Calu3 (cell line): ENCODE measurements at places on chromosomes 4 and X. TPM values are rescaled to one million over a fixed set of nuclear protein-coding genes. Genes with fewer than 3 reads are reported as not detected.

TSPYL2 gene
- total RNA-seq, result 18.8 and 19.9 TPM in 2 replicates

HTN1 gene
- not detected in 2 replicates for total RNA-seq

DNA sequence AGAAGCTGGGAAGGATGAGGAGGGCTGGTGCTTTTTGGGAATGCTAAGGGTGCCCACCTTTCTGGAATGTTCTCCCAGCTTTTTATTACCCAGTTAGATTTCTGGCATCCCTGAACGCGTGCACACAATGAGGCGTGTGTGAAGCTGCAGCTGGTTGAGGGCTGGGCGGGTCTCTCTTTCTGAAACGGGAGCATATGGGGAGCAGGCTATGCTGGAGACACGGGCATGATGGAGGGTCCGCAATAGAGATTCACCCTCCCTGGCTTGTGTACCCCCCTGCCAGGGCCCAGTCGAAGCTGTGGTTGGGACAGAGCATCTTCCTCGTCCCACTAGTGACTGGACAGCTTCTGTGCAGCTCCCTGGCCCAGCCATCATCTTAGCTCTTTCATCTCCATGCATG, 8.5 kb downstream of the NSG1 start:
- H3K27ac ChIP-seq, result no peak overlapping the region
- no peak for DNase-seq
- no peak overlapping the region for H3K4me3 ChIP-seq
- H3K4me1 ChIP-seq, result no peaks in the 10 kb centered on the region
- H3K27me3 ChIP-seq, result peaks cover 47% of the 10 kb centered on the region

GRCh38 chr4:4323705-4324534, 33.9 kb downstream of the ZBTB49 start:
- H3K27me3 ChIP-seq, result no peaks in the 10 kb centered on the region
- H3K4me3 ChIP-seq, result no peak overlapping the region
- H3K27ac ChIP-seq, result no peak overlapping the region

- H3K4me1 ChIP-seq, result peaks cover 19% of the 10 kb centered on the region
- H3K4me3 ChIP-seq, result no peak overlapping the region
- no peak overlapping the region for H3K27ac ChIP-seq
- H3K27me3 ChIP-seq, result no peaks in the 10 kb centered on the region
- no peaks in the 10 kb centered on the region for H3K36me3 ChIP-seq
- DNase-seq, result no peak
These were observed 338.3 kb upstream of the NR3C2 start for GRCh38 chr4:148780426-148781005.

GRCh38 chr4:10011277-10011676, 10.0 kb downstream of the SLC2A9 start:
- peaks cover under 1% of the 10 kb centered on the region for H3K36me3 ChIP-seq
- no peak overlapping the region for H3K4me3 ChIP-seq
- DNase-seq, result no peak

DNA sequence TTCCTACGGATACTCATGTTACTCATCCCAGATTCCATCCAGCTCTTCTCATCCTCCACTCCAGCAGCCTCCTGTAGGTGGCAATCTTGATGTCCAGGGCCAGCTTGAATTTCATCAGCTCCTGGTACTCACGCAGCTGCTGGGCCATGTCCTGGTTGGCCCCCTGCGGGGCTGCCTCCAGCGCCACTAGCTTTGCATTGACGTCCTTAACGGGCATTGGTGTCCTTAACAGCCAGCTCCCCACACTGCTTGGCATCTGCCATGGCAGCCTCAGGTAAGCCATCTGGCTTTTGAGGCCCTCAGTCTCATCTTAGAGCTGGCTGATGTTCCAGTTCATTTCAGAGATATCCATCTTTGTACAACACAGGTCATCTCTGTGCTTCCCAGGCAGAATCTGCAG, 223.7 kb downstream of the FGF13 start:
- H3K4me1 ChIP-seq, result no peaks in the 10 kb centered on the region
- no peak overlapping the region for H3K27ac ChIP-seq
- no peak for DNase-seq
- H3K36me3 ChIP-seq, result no peaks in the 10 kb centered on the region
- H3K27me3 ChIP-seq, result no peaks in the 10 kb centered on the region
- H3K4me3 ChIP-seq, result no peak overlapping the region

DNA sequence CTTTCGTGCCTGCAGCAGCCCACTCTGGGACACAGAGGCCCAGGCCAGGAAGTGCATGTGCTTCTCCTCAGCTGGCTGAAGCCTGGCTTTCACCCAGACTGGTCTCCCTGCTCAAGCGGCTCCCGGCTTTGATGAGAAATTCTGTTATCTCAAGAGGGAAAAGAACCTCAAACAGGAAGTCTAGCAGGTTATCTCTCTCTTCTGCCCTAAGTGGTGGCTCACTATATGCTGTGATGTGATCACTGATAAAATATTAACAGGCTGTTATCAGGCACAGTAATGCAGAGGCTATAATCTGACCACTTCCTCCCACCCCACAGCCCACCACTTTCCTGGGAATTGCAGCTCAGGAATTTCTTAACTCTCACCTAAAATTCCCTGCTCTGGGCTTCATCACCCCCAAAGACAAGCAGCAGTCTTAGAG, 13.3 kb downstream of the CLDN2 start:
- H3K27me3 ChIP-seq, result no peaks in the 10 kb centered on the region
- peak; percentile 36 for DNase-seq
- H3K4me1 ChIP-seq, result peaks cover 41% of the 10 kb centered on the region

DNA sequence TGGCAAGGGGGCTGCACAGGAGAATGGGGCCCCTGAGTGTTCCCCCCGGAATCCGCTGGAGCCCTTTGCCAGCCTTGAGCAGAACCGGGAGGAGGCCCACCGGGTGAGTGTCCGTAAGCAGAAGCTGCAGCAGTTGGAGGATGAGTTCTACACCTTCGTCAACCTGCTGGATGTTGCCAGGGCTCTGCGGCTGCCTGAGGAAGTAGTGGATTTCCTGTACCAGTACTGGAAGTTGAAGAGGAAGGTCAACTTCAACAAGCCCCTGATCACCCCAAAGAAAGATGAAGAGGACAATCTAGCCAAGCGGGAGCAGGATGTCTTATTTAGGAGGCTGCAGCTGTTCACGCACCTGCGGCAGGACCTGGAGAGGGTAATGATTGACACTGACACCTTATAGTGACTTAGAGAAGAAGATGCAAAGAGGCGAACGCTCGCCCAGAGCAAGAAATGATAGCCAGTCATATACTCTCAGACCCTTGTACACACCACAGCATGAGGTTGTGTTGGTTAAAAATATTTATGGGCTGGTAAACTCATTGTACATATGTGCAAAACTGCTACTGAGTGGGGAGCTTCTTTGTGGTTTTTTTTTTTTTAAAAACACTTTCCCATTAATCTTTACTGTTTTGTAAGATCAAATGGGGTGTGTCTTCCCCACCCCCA, 52.5 kb downstream of the JADE1 start:
- H3K4me1 ChIP-seq, result no peaks in the 10 kb centered on the region
- H3K27me3 ChIP-seq, result no peaks in the 10 kb centered on the region
- H3K36me3 ChIP-seq, result peaks cover 43% of the 10 kb centered on the region
- H3K27ac ChIP-seq, result no peak overlapping the region

DNA sequence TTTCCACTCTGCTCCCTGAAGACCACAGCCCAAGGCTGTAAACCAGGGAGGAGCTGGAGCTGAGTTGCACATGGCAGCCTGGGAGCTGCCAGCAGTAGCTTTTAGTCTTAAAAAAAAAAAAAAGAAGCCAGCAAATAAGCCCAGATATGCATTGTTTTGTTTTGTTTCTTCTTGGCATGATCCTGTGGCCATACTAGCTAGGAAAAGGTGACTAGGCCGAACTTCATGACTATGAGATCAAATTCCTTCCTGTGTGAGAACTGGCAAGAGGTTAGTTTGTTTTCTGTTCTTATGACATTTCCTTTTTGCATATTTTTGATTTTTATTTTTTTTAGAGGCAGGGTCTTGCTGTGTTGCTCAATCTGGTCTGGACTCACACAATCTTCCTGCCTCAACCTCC, 323.3 kb downstream of the DCTD start:
- no peak overlapping the region for H3K27ac ChIP-seq
- H3K27me3 ChIP-seq, result no peaks in the 10 kb centered on the region
- DNase-seq, result no peak

DNA sequence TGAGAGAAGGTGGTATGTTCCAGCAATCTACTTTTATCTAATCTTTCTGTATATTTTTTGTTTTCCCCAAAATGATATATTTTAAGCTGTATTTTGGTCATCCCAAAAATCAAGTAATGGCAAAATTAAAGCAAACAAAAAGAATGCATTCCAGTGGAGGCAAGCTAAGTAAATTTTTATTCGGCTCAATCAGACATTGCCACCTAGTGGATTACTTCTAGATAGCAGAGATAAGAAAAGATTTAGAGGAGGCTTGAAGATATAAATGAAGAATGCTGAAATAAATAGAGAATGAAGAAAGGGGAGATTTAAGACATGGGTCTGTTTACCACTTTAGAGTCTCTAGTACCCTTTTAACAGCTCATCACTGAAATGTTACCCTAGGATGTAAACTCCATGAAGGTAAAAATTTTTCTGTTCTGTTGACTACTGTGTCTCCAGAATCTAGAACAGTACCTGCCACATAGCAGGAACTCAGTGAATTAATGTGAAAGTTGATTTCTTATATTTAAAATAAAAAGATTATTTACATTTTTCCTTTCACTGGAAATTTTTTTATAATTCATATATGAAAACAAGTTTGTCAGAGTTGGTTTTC, 110.9 kb upstream of the ANK2 start:
- H3K27me3 ChIP-seq, result no peaks in the 10 kb centered on the region
- H3K27ac ChIP-seq, result no peak overlapping the region
- H3K4me1 ChIP-seq, result no peaks in the 10 kb centered on the region
- no peak for DNase-seq

DNA sequence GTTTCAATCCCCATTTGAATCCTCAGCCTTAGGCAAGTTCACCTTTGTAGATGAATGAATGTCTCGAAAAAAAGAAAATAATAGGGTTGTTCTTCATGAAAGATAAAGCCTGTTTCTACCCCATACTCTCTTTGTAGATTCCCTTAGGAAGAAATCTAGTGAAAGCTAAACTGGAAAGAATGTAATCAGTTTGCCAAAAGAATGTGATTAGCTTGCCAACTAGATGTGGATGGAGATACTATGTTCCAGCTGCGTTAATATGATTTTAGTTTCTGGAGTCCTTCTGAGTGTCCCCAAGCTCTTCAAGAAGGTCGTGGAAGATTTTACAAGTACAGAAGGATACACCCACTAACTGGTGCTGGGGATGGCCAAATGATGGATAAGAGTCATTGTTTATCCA, 162.3 kb upstream of the EDNRA start:
- no peaks in the 10 kb centered on the region for H3K36me3 ChIP-seq
- no peak overlapping the region for H3K27ac ChIP-seq
- no peak for DNase-seq
- H3K4me3 ChIP-seq, result no peak overlapping the region
